ENCODE measurements at places on chromosomes 1 and 21.
A peak's percentile ranks its signal among the peaks of the same experiment; 100 is the strongest.

- DNase-seq: no peak
Observed at GRCh38 chr21:23401278-23401677, 2206.0 kb downstream of the MRPL39 start.

GRCh38 chr1:43980255-43981134, 1.5 kb downstream of the B4GALT2 start:
- peak; percentile 80 for DNase-seq

GRCh38 chr1:113912594-113913311, 7.6 kb downstream of the DCLRE1B start:
- no peak for DNase-seq

DNA sequence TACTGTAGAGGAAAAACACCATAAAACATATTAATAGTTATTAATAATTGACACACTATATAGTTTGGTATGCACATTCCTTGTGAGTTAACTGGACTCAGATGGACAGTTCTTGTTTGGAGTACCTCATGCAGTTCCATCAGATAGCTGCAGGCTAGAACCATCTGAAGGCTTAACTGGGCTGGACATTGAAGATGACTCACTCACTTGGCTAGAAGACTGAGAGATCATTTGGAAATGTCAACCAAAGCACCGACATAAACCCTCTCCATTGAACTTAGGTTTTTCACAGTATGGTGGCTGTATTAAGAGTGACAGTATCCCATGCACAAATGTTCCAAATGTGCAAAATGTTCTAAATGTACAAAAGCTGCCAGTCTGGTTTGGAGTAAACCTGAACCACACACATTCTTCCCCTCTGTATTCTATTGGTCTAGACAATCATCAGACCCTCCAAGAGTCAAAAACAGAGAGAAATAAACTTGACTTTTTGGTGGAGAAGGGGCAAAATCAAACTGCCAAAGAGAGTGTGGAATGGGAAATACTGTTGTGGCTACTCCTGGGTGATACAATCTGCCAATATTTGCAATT, 708.4 kb downstream of the KCNT2 start:
- DNase-seq: peak; percentile 70
